Glomerular endothelial cell (primary cell): ENCODE measurements at places on chromosomes 13 and 19.
A peak's percentile ranks its signal among the peaks of the same experiment; 100 is the strongest.

GRCh38 chr19:18480006-18480691 is 41.7 kb downstream of the ELL start:
- DNase-seq = no peak

GRCh38 chr13:34452831-34453230 is 489.2 kb upstream of the NBEA start:
- no peak for DNase-seq

DNA sequence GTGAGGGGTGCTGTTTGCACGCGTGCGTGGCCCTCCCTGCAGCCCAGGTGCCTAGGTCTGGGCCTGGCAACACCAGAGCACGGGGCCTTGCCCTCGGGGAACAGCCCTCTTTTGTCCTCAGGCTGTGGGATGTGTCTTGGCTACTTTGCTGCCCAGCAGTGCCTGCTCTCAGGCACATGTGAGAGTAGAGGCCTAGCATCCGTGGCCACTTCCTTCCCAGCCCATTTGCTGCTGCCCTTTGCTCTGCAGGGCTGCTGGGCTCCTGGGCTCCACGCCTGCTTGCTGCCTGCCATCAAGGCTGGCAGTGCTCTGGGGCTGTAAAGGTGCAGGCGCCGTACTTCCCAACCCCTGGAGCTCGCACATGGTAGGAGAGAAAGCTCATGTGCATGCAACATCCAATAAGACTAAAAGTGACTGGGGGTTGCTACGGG is 46.6 kb downstream of the CAPN12 start:
- DNase-seq = no peak

DNA sequence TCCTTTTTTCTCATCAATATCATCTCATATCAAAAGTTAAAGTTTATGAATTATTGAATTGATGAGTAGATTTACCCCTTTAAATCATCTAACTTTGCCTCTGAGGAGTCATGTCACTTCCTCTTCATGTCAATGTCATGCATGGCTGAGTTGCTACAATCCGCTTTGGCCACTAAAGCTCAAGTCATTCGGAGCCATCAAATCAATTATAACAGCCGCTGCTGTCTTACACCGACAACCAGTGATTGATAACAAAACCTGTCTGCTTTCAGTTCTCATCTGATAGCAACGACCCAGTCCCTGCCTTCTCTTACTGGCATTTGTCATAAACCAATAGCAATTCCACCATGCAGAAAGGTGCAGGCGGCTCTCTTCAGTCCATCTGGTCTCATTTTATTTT is 429.3 kb downstream of the DIAPH3 start:
- no peak for DNase-seq

DNA sequence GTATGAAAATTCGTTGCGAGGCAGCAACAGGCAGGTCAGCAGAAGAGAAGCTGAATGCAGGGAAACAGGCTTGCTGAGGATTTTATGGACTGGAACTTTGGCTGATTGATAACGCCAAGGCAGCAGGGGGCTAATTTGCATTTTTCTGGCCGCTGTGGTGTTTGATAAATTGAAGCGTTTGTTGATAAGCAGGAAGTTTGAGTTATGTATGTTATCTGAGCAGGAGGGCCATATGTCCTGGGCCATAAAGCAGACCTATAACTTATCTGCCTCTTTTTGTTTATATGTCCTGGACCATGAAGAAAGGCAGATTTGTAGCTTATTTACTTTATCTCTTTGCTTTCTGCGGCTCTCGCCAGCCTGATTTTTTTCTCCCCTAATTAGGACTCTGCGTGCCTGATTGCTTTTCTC is 65.9 kb downstream of the ZNF627 start:
- no peak for DNase-seq

GRCh38 chr19:47610902-47611301 is 2.0 kb downstream of the BICRA start:
- DNase-seq = no peak

GRCh38 chr19:9014803-9015202 is 4.6 kb upstream of the MUC16 start:
- no peak for DNase-seq

DNA sequence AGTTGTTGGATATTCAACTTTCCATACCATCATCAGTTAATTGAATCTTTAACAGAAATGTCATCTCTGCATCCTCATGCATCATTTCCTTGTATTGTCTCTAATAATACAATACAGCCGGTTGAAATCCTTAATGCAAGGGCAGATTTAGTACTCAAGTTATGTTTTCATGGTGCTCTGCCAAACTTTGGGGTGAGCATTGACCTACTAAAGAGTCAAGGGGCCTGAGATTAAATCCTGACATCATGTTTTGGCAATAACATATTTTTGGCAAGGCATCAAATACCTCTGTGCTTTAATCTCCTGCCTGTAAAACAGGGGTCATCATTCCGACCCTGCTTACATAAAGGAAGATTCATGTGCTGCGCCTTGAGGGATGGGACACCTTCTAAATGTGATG is 42.7 kb upstream of the ABCC4 start:
- peak; percentile 93 for DNase-seq

DNA sequence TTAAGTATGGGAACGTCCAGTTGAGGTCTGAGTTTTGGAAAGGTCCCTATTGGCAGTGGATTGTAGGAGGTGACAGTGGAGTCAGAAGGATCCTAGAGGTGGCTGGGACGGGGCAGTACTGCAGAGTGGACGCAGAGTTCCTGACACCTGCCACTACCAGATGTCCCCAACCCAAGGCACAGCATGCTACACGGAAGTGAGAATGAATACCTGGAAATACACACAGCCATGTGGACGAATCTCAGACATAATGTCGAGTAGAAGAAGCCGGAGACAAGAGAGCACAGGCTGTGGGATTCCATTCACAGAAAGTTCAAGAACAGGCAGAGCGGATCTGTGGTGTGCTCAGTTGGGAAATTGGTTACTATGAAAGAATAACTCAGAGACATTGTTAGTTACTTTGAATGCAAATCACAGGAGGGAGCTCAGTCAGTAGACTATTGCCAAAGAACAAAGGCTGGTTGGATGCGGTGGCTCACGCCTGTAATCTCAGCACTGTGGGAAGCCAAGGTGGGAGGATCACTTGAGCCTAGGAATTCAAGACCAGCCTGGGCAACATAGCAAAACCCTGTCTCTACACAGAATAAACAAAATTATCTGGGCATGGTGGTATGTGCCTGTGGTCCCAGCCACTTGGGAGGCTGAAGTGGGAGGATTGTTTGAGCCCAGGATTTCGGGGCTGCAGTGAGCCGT is 37.4 kb downstream of the RYR1 start:
- no peak for DNase-seq

- DNase-seq = peak; percentile 80
Measured at GRCh38 chr13:103883164-103883563, 816.9 kb upstream of the SLC10A2 start.

DNA sequence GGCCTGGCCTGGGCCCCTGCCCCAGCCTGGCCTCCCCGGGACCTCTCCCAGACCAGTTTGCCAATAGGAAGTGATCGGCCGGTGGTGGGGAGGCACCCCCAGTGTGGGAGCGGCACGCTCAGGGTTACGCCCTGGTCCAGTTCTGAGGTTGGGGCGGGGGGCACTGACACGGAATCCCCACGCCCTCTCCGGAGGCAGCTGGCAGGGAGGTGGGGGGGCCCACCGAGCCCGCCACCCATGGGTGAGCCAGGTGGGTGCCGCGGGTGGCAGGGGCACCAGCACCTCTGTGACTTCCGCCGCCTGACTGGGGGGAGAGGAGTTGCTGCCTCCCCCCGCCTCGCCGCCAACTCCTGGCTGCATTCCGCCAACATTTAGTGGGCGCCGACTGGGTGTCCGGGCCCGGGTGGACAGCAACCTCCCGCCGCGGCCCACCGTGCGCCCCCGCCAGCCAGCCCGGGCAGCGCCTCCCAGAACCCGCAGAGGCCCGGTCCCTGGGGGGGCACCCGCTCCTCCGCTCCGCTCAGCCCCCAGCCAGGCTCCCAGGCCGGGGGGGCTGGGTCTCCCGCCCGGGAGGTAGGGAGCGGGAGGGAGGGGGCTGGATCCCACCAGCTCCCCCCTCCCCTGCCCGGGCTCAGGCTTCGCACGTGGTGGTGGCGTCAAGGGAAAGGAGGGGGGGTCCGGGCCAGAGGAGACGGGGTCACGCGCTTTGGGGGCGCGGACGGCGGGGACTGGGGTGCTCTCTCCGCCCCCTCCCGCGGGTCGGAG is 2.0 kb downstream of the ZBTB7A start:
- DNase-seq = no peak

- DNase-seq = no peak
Measured at GRCh38 chr19:46056536-46056935, 15.7 kb upstream of the IGFL4 start.

- DNase-seq = no peak
Measured at GRCh38 chr19:18795540-18795939, 4.4 kb upstream of the COMP start.

DNA sequence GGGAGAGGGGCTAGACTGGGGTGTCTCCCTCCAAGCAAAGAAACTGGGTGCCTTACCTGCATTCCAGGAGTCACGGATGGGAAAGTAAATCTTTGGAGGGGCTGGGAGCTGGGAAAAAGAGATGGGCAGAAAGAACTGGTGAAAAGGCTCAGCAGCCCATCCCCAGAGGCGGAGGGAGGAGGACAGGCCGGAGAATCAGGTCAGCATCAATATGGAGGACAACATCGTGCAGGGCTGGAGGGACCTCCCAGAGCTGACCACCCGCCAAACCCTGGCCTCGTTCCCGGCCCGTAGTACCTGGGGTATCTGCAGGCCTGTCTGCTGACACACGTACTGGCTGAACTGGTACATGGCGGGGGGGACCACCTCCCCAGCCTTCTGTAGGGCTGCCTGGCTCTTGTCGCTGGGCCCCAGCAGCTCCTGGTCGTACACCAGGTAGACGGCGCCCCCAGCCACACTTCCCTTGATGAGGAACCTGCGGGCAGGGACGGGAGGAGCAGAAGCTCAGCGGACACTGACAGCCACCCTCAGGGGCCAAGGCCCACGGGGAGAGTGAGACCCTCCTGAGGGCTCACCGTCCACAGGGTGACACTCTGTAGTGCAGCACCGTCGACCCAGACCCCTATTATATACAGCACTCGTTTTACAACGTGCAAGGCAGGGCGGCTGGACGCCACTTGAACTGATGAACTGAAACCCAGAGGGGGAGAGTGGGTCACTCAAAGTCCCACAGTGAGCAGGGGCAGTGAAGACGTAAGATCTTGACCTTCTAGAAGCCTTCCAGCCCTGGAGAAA is 830 bp downstream of the MICOS13 start:
- DNase-seq = no peak

- DNase-seq = no peak
Measured at GRCh38 chr13:42880056-42880605, 98.7 kb downstream of the FAM216B start.

GRCh38 chr13:73973156-73973555 is 161.0 kb downstream of the KLF12 start:
- no peak for DNase-seq

DNA sequence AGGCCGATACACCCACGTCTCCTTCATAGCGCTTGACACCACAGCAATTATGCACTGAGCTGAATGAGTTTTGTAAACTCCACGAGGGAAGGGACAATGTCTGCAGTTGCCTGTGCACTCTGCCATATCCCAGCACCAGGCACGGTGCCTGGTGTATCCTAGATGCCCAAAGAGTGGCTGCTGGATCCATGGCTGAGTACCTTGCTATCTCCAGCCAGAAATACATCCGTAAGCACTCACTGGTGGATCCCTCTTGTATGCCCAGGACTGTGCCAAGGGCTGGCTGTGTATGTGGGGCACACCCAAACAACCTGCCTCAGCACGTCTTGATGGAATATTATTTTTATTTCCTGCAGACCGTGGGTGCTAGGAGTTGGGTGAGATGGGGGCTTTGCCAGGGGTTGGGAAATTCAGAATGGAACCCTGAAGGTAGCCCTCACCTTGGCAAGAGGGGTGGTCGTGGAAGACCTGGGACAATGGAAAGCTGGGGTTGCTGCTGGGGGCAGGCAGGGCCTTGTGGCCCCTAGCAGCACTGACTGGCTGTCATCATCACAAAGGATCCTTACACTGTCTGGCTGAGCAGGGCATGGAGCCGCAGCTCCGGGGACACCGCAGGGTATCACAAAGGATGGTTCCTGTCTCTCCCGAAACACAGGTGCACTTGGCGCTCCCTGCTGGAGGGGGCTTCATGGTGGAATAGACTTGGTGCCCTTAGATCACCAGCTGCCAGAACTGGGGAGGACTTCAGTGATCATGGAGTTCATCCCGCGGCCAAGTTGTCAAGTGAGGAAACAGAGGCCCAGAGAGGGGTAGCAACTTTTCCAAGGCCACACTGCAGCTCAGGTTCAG is 131.3 kb downstream of the URI1 start:
- DNase-seq = no peak

- DNase-seq = no peak
Measured at GRCh38 chr19:12596927-12597548, 13.6 kb downstream of the ZNF490 start.

DNA sequence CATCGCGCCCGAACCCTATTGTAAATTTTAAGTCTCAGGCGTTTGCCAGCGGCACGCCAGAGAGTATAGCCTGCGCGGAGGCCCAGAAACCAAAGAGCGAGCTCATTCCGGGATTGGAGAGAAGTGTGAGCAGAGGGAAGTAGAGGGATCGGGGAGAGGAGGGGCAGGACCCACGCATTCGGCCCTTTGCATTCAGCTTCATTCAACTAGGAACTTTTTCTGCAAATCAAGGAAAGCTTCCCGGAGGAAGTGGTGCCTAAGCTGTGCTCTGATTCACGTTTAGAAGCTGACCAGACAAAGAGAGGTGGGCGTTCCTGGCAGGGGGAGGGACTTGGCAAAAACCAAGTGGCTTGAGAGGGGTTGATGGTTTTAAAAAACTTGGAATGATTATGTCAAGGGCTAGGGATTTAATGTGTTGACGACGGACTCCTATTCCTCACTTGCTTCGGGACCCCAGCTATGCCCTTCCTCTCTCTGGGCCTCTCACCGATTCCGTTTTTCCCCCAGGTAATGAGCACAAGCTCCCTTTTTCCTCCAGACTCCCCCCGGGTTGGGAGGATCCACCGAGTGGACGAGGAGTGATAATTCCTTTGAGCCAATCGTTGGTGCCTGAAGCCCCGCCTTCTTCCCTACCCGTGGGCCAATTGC is 811 bp upstream of the PRMT1 start:
- DNase-seq = peak; percentile 95

DNA sequence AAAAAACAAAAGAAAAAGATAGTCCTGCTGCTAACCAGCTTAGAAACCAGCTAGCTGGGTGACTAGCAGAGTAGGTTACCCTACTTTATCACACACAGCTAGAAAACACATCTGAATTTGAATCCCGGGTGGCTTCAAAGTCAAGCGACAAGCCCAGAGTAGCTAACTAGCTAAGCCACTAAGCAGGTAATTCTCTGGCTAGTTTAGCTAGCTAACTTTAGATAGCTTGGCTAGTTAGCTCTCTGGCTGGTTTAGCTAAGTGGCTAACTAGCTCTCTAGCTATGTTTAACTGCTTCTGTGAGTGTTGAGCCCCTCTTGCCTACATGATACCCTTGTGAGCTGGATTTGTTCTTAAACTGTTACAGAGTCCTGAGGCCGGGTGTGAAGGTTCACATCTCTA is 12.4 kb downstream of the MYH14 start:
- no peak for DNase-seq

DNA sequence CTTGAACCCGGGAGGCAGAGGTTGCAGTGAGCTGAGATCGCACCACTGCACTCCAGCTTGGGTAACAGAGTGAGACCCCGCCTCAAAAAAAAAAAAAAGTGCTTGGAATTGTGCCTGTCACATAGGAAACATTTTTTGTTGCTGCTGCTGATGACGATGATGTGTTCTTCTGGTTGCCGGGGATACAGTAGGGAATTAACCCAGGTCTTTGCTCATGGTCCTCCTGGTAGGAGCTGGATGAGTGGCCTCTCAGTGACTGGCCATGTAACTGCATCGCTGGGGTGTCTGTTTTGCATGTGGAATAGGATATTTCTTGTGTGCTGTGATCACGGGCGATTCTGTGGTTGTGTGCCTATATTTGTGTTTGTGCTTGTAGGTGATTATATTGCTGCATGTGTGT is 4.7 kb upstream of the CNFN start:
- no peak for DNase-seq
